ENCODE measurements at places on chromosomes 2 and 18. TPM values are rescaled to one million over a fixed set of nuclear protein-coding genes. Genes with fewer than 3 reads are reported as not detected.

DNA sequence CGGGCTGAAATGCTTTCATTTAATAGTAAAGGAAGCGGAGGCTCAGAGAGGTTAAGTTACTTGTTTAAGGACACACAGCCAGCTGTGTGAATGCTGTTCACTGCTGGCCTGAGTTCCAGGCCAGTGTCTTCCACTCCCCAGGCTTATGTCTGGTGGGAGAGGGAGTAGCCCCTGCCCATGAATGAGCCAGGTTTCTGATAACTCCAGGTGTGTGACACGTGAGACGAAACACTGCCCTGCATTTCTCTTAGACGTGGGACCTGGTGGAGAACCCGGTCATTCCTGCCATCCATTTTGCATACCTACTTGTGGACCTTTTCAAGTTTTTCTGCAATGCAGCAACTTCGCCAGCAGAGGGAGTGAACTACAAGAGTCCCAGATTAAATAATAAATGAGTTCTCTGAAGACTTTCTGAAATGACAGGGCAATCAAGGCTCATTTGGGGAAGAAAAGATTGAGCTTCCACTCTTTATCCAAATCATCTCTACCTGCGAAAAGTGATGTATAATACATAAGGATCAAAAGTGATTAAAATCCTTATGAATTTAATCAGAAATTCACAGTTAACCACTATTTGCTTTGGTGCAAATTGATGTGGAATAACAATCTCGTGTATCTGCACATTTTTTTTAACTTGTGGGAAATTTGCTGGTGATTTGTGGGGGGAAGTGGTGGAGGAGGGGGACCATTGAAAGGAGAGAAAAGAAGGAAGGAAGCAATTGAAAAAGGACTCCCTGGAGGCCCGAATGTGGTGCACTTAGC, 79.4 kb upstream of the ASB18 start:
- H3K27me3 ChIP-seq = peaks cover 27% of the 10 kb centered on the region
- no peak overlapping the region for H3K27ac ChIP-seq
- H3K4me1 ChIP-seq = no peaks in the 10 kb centered on the region
- peak; percentile 73 for DNase-seq
- H3K36me3 ChIP-seq = no peaks in the 10 kb centered on the region
- no peak overlapping the region for H3K4me3 ChIP-seq

DNA sequence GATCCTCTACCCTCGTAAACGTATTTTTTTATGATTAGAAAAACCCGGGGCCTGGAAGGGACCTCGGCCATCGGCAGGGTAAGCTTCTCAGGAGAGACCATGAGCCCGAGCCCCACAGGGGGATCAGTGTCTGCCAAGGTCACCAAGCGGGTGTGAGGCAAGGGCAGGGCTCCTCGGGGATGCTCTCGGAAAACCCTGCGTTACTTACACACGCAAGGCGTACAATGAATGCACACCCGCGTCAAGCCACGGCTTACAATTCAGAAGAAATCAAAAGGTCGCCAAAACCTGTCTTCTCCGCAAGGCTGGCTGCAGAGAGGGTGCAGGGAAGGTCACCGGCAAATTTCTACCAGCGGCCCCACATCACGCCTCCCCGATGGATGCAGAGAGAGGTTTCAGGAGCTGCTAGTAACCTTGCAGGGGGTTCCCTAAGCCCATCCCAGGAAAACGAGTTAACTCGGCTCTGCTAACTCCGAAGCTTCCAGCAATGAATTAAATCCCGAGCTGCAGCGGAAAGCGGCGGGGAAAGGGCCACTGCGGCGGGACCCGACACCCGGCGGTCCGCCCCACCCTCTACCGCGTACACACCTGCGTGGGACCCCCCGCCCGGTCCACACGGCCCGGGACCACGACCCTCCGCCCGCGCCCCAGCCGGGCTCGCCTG, 638 bp downstream of the ST3GAL5 start:
- H3K4me3 ChIP-seq = peak overlapping the region; percentile 85
- DNase-seq = peak; percentile 53
- H3K27ac ChIP-seq = peak overlapping the region; percentile 78

SS18 gene
- 125 TPM for total RNA-seq

DNA sequence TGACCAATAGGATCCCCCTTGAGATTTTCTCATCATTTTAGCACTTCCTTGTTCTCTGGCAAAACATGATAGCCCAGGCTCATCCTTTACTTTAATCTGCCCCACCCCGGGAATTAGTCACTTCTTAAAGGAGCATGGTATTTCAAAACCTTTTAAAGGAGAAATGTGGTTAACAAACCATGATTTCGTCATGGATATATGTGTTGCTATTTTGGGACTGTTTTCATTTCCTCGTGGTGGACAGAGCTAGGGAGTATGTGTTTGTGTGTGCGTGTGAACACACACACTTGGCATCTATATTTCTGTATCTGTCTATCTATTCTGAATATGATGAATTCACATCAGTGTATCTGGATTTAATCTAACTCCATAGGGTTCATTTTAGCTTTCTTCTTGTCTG, 128.1 kb downstream of the BIRC6 start:
- DNase-seq = peak; percentile 97
- peaks cover 22% of the 10 kb centered on the region for H3K4me1 ChIP-seq
- H3K27ac ChIP-seq = peak overlapping the region; percentile 97
